Inflammatory macrophage (primary cell): ENCODE measurements at places on chromosomes 11 and 22.

- DNase-seq: no peak
These were observed 13.1 kb upstream of the DDX6 start for GRCh38 chr11:118804094-118804493.

DNA sequence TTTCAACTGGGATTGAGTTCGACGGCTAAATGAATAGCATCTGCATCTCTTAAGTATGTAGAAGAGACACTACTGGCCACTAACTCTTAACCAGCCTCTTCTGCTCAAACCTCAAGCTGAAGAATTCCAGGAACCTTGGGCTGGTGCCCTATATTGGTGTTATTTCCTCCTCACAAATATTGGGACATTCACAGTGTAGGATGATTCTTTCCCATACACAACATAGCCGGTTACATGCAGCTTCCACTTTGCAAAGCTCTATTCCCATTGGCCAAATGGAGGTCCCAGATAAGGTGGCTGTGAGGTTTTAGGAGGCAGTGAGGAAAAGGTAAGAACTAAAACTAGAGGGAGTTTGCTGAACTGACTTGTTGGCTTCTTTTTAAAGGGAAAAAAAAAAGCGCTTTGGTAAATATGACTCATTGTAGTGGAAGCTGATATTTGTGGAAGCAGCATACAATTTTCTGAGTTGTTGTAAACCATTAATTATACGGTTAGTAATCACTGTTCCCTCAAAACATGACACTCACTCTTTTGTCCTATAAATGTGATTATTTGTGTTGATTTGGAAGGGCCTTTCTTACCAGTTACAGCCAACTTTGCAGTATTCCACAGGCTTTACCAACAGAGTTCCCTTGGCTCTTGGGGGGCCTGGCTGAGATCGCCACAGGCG, 17.6 kb downstream of the C22orf31 start:
- no peak for DNase-seq

DNA sequence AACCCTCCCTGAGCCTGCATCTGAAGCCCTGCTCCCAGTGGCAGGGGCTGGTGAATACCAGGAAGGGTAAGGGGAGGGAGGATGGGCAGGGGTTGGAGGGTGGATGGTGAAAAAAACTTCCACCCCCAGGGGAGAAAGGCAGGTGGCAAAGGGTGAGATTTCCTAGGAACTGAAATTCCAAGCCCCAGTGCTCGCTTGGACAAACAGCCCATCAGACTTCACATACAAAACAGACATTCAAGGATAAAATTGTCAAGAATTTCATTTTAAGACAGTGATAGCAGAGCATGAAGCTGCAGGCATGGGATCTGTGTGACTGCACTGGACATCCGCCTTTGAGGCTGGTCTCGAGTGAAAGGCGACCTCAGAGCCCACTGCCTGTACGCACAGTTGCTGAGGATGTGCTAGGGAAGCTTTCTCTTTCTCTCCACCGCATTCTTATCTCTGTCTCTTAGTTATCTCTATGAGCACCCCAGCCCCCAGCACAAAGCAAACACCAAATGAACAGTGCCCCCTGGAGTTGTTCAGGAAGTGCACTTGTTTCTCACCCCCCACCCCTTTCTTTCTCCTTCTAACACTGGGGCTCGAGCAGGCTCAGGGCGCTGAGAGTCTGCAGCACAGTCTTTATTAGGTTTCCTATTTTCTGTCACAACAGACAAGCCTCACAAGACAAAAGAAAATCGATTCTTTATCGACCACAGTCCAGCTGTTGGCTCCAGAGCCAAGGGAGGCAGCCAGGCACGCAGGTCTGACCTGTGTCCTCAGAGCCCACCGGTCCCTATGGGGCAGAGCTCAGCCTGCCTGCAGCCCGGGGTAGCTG, 237.3 kb upstream of the NCAM1 start:
- no peak for DNase-seq

GRCh38 chr22:45881524-45881875, 95.5 kb downstream of the WNT7B start:
- no peak for DNase-seq

DNA sequence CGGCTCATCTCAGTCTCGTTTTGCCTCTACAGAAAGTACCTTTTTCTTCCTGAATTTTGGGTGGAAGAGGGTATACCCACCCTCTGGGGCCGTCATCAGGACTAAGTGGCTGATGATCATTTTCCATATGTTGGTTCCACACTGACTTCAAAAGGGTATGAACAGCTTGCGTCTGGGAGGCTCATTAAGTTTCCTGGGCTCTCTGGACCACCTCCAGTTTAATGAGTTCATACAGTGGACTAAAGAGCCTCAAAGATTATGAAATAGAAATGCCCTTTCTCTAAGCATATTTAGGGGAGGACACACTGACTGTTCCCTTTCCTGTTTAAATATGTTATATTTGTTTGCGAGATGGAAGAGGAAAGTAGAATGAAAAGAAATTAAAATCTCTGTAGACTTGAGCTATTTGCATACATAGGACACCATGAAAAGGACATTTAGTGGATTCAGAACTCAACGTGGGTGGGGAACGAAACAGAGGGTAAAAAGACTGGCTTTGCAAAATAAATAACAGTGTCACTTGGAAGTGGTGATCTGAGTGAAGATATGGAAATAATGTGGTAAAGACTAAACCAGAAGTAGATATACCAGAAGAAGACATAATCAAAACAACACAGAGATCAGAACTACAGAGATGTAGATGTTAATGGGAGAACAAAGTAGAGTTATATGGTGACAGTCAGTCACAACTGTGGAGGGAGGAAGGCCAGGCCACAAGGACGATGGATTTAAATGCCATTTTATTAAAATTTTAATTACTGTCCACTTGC, 18.7 kb downstream of the LDLRAD3 start:
- no peak for DNase-seq

- DNase-seq: peak; percentile 69
These were observed 700 bp downstream of the FAM180B start for GRCh38 chr11:47587039-47587716.

DNA sequence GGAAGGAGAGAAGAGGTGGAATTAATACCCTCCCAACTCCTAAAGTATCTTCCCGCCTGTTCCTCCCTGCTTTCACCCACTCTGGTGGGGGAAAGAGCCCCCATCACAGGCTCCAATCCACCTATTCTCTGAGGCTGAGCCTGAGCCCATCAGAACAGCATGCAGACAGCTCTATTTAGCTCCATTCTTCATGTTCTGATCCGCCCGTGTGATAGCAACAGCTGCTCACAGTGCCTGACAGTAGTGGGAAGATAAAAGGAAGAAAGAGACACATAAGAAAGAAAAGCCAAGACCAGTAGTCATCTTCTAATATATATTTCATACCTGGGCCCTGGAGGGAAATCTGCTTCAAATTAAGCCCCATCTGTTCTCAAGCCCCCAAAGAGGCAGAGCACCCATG, 80.3 kb upstream of the AKIP1 start:
- DNase-seq: no peak

DNA sequence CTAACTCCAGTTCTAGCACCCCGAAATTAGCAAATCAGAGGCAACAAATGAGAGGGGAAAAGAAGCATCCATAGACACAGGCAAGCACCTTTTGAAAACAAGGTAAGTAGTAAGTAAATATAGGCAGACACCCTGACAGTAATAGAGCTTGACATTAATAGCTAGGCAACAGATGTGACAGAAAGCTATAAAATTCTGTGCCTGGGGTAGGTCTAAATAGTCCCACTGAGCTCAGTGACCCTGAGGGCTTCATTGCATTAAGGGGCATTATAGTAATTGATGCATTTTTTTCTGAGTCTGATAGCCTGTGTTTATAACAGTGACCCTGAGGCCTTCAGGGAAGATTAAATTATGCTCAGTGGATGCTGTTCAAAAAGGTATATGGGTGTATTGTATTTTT, 197.1 kb downstream of the HIPK3 start:
- no peak for DNase-seq

DNA sequence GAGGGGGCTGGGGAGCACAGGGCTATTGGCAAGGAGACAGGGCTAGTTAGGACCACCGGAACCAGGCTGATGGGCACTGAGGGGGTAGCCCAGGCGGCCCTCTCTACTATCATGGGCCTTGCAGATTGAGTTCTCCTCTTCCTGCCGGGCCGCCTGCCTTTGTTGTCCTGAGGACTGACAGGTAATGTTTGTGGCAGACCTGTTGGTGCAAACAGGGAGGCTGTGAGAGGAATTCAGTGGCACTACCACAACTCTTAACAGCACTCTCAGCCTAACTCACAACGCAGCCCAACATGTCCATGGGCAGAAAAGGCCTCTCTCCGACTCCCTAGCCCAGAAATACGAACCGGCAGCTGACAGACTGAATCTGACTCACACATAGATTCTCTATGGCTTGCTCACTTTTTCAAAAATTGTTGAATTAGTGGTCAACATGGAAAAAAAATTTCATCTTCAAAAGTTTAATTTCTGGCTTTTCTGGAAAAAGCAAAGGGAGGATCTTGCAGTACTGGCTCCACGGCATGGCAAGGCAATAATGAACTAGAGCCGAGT, 11.4 kb downstream of the KCNJ5 start:
- no peak for DNase-seq

GRCh38 chr11:85086504-85087284, 540.5 kb downstream of the DLG2 start:
- no peak for DNase-seq

DNA sequence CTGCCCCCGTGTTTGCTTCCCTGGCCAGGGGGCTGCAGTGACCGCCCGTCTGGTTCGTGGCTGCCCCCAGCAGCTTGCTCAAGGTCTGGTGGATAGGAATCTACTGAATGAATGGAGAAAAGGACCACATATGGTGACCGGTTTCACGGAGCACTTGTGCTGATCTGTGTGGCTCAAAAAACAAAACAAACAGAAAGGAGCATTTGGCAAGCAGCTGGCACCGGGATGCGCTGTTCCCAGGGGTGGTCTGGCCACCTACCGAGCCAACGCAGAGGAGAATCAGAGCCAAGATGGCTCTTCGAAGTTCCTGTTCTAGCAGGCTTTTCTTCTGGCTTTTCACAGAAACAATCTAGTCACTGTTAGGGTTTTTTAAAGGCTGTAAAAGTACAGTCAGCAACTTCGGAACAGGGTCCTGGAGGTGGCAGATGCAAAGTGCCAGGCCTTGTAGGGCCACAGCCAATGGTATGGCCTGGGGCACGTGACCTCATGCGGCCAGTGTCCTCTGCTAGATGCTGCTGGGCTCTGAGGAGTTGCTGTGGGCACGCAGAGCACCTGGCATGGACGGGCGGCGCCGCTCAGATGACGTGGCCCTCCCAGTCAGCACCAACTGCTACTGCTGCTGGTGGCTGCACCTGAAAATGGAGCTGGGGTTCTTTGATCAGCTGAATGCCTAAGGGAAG, 27.3 kb upstream of the PACSIN2 start:
- no peak for DNase-seq

- no peak for DNase-seq
These were observed 82.6 kb downstream of the UBASH3B start for GRCh38 chr11:122737951-122738693.

DNA sequence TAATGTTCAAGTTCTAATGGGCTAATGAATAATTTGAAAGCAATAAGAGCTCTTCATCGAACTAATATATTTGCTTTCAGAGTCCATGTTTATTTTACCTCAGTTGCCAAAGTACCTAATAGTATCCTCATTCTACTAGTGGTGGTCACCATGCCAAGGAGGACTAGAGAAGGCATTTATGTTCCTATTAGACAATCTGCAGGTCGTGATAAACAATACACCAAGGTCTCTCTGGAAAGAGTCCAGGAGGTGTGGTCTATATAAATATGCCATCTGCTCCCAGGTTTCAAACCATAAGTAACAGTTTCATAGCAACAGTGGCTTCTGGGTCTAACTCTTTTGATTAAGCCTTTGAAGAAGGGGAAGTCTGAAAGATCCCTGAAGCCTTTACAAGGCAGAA, 42.9 kb downstream of the ARFGAP3 start:
- DNase-seq: no peak

DNA sequence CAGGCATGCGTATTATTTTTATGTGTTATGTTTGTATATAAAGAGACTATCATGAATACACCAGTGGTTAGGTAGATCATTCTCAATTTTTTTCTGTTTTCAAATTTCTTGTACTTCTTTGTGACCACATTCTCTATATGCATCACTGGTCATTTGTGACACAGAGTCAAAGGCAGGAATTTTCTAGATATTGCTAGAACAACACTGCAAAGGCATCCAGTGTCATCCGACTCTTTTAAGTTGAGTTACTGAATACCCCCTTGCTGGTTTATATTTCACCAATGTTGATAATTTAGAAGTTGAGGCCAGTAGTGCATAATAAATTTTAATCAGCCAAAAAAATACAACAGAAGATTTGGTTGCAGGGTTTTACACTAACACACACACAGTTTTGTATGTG, 351.8 kb downstream of the CASP12 start:
- DNase-seq: no peak

DNA sequence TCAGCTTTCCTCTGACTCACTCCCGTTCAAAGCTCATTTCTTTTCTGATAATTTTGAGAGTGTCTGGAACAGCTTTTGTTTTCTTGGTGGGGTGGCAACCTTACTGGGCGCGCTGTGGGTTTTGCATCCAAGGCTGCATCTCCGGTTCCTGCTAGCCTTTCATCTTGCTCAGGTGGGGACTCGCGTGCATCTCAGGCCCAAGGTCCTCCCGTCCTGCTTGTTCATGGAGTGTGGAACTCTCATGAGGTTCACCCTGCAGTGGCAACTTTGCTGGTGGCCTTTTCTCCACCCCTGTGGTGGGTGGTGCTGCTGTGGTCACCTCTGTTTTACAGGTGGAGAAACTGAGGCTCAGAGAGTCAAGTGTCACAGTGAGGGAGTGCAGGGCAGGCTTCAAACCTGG, 25.6 kb downstream of the MCM5 start:
- DNase-seq: no peak

GRCh38 chr11:125435461-125436238, 60.4 kb downstream of the FEZ1 start:
- no peak for DNase-seq
